ENCODE measurements at places on chromosomes 3 and 15.

- no peak for DNase-seq
Measured at GRCh38 chr3:12159227-12159601, 502 bp upstream of the TIMP4 start.

- no peak for DNase-seq
Measured at GRCh38 chr3:9415485-9416138, 18.2 kb downstream of the SETD5 start.

GRCh38 chr15:73455876-73456275 is 12.9 kb downstream of the REC114 start:
- DNase-seq, result no peak

- no peak for DNase-seq
Measured at GRCh38 chr3:134985864-134986715, 191.0 kb downstream of the EPHB1 start.

DNA sequence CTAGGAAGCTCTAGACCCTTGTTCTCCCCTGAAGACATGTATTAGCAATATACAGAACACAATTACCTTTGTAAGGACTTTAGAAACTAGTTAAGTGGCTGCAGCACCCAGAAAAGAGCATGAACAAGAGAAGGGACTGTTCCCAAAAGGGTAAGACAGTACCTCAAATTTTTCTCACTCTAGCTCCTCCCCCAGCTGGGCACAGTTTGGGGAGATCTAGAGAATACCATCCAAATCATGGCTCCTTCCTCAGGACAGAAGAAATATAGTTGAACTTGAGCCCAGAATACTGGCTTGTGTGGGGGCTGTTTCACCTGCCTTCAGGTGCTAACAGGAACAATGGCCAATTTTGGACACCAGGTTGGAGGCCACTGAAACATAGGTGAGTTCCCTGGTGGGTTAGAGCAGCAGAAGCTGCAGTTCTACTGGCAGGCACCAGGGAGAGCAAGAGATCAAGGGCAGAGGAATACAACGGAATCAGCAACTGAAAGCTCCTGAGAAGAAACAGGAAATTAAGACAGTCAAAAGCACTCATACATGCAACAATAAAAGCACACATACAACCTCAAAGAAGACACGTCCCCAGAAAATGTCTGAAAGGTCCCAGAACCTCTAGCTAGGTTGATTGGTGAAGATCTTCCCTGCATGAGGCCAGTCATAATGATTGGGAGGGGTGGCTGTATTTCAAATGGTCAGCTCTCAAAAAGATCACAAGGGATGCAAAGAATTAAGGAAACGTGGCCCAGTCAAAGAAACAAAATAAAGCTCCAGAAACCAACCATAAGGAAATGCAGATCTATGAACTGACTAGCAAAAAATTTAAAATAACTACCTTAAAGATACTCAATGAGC is 104.9 kb upstream of the ASB14 start:
- DNase-seq, result peak; percentile 40

DNA sequence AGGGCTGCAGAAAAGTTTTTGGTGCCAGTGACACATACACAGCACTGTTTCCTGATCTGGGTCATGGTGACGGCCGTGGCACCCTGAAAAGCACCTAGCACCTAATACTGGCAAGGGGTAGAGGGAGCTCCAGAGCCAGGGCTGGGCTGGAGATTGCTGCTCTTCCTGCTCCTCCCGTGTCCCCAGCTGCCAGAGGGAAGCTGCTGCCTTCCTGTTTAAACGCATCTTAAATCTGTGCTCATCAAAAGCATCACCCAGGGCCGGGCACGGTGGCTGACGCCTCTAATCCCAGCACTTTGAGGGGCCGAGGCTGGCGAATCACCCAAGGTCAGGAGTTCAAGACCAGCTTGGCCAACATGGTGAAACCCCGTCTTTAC is 156.7 kb upstream of the MEF2A start:
- DNase-seq, result no peak

DNA sequence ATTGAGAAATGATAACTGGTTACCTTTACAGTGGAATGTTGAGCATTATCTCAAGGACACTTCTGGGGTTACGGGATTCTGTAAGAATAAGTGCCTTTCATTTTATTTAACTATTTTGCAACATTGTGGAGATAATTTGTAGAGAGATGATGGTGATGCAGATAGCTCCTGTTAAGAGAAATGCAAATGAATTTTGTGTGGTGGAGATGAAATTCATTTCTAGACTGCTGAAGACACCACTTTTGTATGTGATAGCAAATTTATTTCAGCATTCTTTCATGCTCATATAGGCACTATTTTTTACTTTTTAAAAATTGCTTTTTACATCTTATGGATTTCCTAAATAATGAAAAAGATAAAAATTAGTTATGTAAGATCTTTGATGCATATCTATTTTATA is 463.3 kb upstream of the CBLB start:
- DNase-seq, result no peak

- DNase-seq, result no peak
Measured at GRCh38 chr3:50268703-50269451, at the start of gene SEMA3B. Gene SEMA3B, plus strand, starts transcription at chr3:50269147. Its CDS starts 94 bp downstream, at chr3:50269241.

- DNase-seq, result no peak
Measured at GRCh38 chr15:90834626-90835025, 33.8 kb upstream of the FURIN start.

- no peak for DNase-seq
Measured at GRCh38 chr3:15405448-15406050, 21.8 kb downstream of the METTL6 start.
